NCI-H526 treated with DMSO at 0.1 percent for 48 hours (cell line): ENCODE measurements at places on chromosomes 6 and 20.

DNA sequence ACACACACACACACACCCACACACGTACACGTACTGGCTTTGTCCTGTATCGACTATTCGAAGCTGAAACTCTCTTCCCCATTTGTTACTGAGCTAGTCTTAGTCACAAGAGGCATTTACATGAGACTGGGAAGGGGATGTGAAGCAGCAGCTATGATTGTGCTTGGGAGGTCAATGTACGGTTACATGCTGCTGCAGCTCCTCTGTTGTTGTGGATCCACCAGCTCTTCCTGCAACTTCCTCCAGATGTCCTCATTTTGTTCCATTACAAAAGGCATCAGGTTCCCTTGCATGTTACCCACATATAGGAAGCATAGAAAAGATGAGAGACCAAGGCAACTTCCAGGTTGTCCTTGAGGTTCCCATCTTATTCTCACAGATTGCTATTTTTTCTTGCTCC is 612.4 kb upstream of the IMPG1 start:
- no peak for DNase-seq

DNA sequence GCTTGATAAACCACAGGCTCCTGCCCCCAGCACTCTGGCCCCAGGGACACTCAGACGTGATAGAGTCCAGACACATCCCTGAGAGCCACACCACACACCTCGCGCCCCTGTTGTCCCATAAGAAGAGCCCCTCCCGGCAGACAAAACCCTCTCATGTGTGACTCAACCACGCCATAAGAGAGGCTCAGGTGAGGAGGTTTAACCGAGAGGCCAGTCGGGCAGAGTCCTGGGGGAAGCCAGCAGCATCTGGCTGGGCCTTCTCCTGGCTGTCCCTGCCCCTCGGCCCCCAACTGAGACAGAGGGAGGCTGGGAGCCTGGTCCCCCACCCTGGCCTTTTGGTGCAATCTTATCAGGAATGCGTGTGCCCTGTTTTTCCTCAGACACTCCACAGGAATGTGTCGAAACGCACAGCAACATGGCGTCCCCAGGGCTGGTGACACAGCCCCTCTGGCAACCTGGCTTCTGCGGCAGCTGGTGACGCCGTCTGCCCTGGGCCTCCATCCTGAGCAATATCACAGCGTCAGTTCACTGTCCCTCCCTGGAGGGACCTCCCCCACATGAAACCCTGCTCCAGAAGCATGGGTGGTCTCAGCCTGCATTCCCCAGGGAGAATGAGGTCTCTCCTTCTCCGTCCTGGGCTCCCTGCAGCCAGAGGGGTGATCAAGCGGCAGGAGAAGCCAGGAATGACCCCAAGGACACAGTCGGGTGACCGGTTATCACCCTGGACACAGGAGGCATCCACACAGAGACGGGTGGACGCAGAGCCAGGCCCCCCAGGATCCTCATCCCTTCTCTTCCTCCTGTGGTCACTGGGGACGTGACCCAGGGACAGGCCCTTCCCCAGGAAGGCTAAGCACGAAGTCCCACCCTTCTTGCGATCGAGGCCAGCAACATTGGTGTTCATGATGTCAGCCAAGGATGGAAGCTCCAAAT is 156.6 kb upstream of the AFDN start:
- DNase-seq: no peak

- DNase-seq: no peak
Measured at GRCh38 chr6:41247288-41247865, 19.2 kb downstream of the TREML4 start.

GRCh38 chr6:78599526-78599925 is 267.8 kb upstream of the IRAK1BP1 start:
- DNase-seq: no peak

- no peak for DNase-seq
Measured at GRCh38 chr20:59526242-59527225, 77.8 kb upstream of the PHACTR3 start.

- no peak for DNase-seq
Measured at GRCh38 chr6:113315879-113316278, 541.3 kb upstream of the MARCKS start.

- DNase-seq: no peak
Measured at GRCh38 chr20:25254986-25255680, 7.2 kb downstream of the PYGB start.

- DNase-seq: no peak
Measured at GRCh38 chr6:37175332-37176267, 5.6 kb downstream of the PIM1 start.

GRCh38 chr20:1537731-1538058 is 19.8 kb downstream of the SIRPD start:
- DNase-seq: no peak

- no peak for DNase-seq
Measured at GRCh38 chr20:46219920-46220319, 88.4 kb downstream of the CDH22 start.

GRCh38 chr6:158379336-158379735 is 67.1 kb downstream of the TULP4 start:
- no peak for DNase-seq

DNA sequence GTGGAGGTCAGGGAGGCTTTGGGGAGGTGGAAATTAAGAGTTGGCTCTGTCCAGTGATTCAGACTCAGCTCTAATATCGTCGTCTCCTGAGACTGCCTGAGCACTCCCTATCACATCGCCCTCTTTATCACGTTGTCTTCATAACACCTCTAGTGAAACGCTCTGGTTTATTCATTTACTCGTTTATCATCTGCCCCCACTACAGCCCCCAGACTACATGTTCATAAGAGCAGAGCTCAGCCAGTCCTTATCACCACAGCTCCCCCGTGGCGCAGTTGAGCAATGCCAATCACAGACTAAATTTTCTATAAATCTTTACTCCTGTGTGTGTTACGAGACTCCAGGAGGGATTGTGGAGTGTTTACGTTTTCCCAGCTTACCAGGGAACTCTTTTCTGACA is 316.2 kb downstream of the ADGRB3 start:
- no peak for DNase-seq

DNA sequence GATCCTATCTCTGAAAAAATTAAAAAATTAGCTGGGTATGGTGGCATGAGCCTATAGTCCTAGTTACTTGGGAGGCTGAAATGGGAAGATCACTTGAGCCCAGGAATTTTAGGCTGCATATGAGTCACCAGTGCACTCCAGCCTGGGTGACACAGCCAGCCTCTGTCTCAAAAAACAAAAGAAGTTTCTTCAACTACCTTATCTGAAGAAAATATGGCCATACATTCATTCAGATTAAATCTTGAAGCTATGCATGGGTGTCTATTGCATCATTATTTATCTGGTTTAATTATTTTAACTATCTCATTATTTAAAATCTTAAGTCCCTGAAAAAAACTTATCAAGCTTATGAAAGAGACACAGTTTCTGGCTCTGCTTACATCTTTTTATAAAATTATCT is 204.1 kb downstream of the SIM1 start:
- DNase-seq: no peak

- DNase-seq: no peak
Measured at GRCh38 chr20:32999603-33000250, 4.5 kb downstream of the SUN5 start.

DNA sequence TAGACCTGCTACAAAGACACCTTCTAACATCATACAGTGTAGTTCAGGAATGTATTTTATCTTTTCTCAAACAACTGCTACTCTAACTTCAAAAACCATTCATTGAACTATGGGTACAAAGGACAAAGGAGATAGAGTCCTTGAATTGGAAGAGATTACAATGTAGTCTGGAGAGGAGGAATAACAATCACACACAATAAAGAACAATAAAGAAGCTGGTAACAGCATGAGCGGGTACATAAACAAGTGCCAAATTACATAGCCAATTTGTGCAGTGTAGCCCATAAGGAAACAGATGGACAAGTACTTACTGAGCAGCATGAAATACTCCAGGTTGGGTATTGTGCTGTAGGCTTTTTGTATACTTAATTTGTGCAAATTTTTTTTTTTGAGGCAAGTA is 44.3 kb downstream of the OSTM1 start:
- no peak for DNase-seq

- peak; percentile 57 for DNase-seq
Measured at GRCh38 chr6:142112451-142113061, 20.2 kb upstream of the GJE1 start.
